ENCODE measurements at places on chromosomes 3 and 15.

DNA sequence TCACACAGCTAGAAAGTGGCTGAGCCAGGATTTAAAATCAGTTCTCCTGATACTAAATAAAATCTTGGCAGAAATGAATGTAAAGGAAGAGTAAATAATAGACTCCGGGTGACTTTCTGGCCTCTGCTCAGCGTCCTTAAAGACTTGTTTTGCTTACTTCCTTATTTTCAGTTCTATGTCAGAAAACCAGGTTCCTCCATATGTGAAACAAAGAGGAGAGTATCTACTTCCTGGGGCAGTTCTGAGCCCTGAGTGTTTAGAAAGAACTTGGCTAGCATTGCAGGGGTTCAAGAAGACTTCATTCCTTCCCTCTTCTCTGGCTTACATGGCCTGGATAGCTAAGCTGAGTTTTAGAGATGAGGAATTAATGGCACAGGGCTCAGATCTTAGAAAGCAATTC, 222.8 kb upstream of the TLE3 start:
- DNase-seq, result no peak

DNA sequence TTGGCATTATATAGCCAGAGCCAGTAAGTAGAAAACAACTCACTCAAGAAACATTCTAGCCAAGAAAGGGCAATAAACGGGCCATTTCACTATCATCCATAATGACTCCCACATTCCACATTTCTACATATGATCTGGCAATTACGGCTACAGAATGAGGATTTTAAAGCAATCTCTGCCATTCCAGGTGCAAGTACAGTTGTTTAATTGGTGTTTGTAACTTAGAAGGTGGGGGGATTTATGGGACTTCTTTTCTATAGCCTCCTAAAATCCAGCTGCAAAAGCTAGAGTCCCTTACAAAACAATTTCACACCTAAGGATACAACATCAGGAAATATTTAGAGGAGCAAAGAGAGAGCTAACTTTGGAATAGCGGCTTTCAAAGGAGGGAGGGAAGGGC, 295.4 kb upstream of the RORA start:
- no peak for DNase-seq

DNA sequence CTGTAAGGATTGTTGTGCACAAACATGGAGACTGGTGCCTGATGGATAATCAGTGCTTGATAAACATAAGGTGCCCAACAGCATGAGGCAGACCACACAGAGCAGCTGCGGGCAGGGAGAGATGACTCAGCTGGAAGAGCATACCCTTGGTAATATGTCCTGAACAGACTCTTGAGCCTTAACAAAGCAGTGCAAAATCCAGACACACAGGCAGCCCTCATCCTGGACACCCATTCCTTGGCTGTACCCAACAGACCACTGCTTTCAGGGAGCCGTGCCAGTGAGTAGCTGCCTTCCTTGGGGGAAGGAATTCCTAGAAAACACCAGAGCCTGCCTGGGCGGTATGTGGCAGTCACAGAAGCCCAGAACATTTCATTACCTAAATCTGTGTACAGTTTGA, 156.2 kb downstream of the CLSTN2 start:
- no peak for DNase-seq

- no peak for DNase-seq
Measured at GRCh38 chr3:877001-877400, 215.8 kb upstream of the CNTN6 start.

- DNase-seq, result no peak
Measured at GRCh38 chr3:105542282-105543019, 175.7 kb downstream of the ALCAM start.
